ENCODE measurements at places on chromosomes 12 and 14. TPM values are rescaled to one million over a fixed set of nuclear protein-coding genes. Genes with fewer than 3 reads are reported as not detected.

The HSPB8 gene
- 512 TPM for total RNA-seq

The ALKBH2 gene
- total RNA-seq: 6.5 TPM

- H3K4me1 ChIP-seq: peaks cover 10% of the 10 kb centered on the region
- no peaks in the 10 kb centered on the region for H3K27me3 ChIP-seq
- H3K4me3 ChIP-seq: no peak overlapping the region
- peaks cover 100% of the 10 kb centered on the region for H3K36me3 ChIP-seq
Observed at GRCh38 chr12:124347335-124347734, 52.4 kb downstream of the RFLNA start.

DNA sequence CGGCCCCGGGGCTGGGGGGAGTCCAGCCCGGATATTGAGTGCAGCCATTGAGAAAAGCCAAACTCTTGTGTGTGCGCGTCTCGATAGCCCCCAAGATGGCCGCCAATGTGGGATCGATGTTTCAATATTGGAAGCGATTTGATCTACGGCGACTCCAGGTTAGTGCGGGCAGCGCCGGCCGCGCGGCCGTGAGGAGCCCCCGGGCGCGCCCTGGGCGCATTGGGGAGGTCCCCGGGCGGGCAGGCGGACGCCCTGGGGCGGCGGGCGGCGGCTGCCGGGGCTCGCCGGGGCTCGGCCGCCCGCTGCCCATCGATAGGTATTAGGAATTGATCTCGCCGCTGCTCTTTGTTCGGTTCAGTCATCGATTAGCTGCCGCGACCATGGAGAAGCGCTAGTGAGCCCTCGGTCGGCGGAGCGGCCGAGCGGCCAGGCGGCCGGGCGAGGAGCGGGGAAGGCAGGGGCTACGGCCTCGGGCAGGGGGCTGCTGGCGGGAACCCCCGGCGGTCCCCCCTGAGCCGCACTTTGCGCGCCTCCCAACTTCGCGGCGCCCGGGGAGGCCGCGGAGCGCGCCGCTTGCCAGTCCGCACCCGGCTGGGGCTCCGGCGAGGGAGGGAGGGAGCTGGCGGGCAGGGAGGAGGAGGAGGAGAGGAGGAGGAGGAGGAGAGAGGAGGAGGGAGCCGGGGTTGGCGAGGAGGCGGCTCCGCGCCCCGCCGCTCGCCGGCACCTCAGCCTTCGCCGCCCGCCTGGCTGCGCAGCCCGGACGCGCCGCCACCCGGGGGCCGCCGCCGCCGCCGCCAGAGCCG is 113.9 kb upstream of the MYL2 start:
- H3K36me3 ChIP-seq: no peaks in the 10 kb centered on the region
- H3K27ac ChIP-seq: no peak within 1 kb of the TSS
- DNase-seq: no peak
- H3K4me3 ChIP-seq: peak within 1 kb of the TSS; percentile 56

DNA sequence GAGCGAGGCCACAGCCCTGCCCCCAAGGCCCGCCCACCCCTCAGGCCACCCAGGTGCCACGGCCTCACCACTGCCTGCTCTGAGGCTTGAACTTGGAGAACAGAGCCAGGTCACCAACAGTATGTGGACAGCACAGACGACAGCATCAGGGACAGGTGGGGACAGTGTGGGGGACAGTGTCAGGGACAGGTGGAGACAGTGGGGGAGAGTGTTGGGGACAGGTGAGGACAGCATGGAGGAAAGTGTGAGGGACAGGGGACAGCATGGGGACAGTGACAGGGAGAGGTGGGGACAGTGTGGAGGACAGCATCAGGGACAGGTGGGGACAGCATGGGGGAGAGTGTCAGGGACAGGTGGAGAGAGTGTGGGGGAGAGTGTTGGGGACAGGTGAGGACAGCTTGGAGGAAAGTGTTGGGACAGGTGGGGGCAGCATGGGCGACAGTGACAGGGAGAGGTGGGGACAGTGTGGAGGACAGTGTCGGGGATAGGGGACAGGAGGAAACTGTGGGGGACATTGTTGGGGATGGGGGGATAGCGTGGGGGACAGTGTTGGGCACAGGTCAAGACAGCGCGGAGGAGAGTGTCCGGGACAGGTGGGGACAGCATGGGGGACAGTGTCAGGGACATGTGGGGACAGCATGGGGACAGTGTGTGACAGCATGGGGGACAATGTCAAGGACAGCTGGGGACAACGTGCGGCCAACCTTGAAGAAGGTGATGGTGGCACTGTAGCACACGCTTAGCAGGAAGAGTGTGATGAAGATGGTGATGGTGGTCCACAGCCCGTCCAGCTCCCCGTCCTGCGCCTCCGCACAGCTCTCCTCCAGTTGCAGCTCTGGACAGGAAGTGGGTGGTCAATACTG is 114.9 kb downstream of the TMEM121 start:
- DNase-seq: no peak
- H3K27me3 ChIP-seq: no peaks in the 10 kb centered on the region
- no peak overlapping the region for H3K27ac ChIP-seq
- no peaks in the 10 kb centered on the region for H3K4me1 ChIP-seq
- H3K36me3 ChIP-seq: no peaks in the 10 kb centered on the region
- H3K4me3 ChIP-seq: no peak overlapping the region

DNA sequence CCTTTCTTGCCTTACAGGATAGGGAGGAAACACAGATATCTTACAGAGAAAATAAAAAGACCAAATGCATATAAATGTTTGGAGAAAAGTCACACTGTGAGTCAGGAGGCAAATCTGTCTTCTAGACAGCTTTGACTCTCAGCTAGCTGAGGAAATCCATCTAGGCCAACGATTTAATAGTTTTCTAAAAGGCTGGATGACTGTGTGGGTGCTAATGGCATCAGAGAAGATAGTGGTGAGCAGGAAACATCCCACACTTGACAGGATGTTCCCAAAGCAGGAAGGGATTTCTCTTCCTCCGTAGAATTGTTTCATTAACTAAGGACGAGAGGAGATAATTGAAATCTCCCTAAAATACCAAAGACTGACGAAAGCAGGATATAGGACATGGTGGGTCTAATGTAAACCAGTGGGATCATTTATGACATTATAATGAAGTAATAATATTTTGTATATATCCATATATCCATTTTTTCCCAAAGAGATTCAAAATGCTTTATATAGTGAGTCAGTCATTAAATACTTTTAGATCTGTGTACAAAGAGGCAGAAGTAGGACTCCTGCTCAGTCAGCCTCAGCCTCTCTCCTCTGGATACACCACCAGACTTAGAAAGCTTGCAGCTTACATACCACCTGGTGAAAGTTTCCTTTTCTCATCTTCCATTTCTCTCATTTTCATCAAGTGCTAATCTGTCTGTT is 44.3 kb upstream of the PSMA6 start:
- no peaks in the 10 kb centered on the region for H3K36me3 ChIP-seq
- no peak overlapping the region for H3K4me3 ChIP-seq
- H3K4me1 ChIP-seq: no peaks in the 10 kb centered on the region
- no peak overlapping the region for H3K27ac ChIP-seq

DNA sequence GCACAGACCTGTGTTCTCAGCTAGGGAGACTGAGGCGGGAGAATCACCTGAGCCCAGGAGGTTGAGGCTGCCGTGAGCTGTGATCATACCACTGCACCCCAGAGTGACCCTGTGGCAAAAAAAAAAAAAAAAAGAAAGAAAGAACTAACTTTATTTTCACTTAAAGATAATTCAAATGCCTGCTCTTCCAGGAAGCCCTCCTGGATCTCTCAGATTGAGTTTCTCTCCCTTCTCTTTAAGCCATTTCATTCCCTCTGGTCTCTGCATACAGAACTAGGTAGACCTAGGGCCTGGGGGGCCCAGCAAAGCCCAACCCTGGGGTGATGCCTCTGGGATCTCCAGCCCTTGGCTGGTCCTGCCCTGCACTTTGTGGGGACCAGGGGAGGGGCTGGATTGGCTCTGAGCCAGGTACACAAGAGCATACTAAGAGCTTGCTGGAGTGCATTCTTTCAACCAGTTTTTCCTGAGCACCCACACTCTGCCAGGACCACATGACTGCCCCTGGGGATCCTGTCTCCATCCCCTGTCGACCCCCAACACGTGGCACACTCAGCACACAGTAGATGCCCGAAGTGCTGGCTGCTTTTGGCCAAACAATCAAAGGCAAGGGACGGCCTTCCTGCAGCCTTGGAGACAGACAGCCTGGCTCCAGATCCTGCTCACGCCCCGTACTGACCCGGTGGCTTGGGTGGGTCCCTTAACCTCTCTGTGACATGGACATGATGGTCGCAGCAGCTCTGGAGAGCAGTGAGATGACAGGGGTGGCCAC is 52.7 kb downstream of the CYP46A1 start:
- peak overlapping the region; percentile 78 for H3K4me3 ChIP-seq
- H3K4me1 ChIP-seq: peaks cover 99% of the 10 kb centered on the region
- H3K27me3 ChIP-seq: no peaks in the 10 kb centered on the region
- DNase-seq: peak; percentile 64
- H3K27ac ChIP-seq: peak overlapping the region; percentile 94

- H3K4me1 ChIP-seq: peaks cover 14% of the 10 kb centered on the region
- no peak overlapping the region for H3K4me3 ChIP-seq
- no peaks in the 10 kb centered on the region for H3K27me3 ChIP-seq
Observed at GRCh38 chr12:106058256-106059182, 80.2 kb downstream of the NUAK1 start.

DNA sequence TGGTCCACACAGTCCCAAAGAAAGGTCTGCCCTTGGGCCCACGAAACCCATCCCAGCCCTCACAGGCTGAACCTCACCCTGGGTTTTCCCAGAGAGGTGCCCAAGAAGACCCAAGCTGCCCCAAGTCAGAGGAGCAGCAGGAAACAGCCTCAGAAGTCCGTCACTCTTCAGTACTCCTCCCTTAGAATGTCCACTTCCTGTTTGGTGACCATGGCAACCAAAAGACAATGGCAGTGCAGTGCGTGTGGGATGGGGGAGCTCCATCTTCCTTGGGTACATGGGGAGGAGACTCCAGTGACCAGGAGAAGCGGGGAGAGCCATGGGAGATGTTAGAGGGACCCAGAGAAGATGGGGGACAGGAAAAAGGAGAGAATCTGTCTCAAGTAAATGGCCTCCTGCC is 11.3 kb downstream of the SELPLG start:
- no peaks in the 10 kb centered on the region for H3K36me3 ChIP-seq
- peak overlapping the region; percentile 62 for H3K27ac ChIP-seq
- DNase-seq: no peak
- no peaks in the 10 kb centered on the region for H3K27me3 ChIP-seq

DNA sequence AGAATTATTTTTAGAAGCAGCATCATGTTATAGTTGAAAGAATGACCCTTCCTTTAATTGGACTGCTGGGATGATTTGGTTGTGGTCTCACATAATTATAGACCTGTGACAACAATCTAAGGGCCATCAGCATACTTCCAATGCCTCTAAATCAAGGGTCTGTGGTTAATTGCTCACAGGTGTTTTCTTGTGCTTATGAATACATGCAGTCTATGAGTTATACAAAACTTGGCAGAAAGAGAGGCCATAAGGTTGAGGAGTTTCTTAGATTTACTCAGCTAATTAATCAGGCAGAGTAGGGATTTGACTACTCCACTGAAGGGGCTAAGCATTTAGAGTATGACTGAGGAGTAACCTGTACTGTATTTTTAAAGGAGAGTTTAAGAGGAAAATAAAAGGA is 37.0 kb upstream of the FRMD6 start:
- no peak overlapping the region for H3K27ac ChIP-seq
- H3K27me3 ChIP-seq: no peaks in the 10 kb centered on the region
- H3K4me3 ChIP-seq: no peak overlapping the region

- no peaks in the 10 kb centered on the region for H3K4me1 ChIP-seq
- H3K27me3 ChIP-seq: no peaks in the 10 kb centered on the region
- H3K27ac ChIP-seq: no peak overlapping the region
- H3K4me3 ChIP-seq: no peak overlapping the region
Observed at GRCh38 chr14:86652526-86652925, 1122.6 kb downstream of the FLRT2 start.

- no peaks in the 10 kb centered on the region for H3K36me3 ChIP-seq
- no peak for DNase-seq
- H3K27ac ChIP-seq: no peak overlapping the region
- H3K27me3 ChIP-seq: no peaks in the 10 kb centered on the region
- H3K4me1 ChIP-seq: peaks cover 12% of the 10 kb centered on the region
Observed at GRCh38 chr12:19908830-19909229, 459.5 kb upstream of the PDE3A start.

DNA sequence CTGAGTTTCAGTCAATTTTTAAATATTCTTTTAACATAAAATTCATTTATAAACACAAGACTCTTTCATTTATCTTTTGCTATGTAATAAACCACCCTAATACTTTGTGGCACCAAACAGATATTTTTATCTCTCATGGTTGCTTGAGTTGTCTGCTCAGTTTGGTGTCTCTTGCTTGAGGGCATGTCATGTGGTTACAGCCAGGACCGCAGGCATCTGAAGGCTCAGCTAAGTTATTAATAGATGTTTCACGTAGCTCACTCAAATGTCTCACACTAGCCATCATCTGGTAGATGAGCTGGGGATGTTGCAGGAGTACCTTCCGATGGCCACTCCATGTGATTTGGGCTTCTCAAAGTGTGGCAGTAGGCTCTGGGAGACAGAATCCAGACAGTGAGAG is 597.8 kb downstream of the ETNK1 start:
- H3K36me3 ChIP-seq: no peaks in the 10 kb centered on the region
- H3K4me1 ChIP-seq: peaks cover 11% of the 10 kb centered on the region
- H3K27ac ChIP-seq: no peak overlapping the region
- no peaks in the 10 kb centered on the region for H3K27me3 ChIP-seq
- H3K4me3 ChIP-seq: no peak overlapping the region

GRCh38 chr12:53601296-53601847 is 24.8 kb downstream of the ATF7 start:
- H3K27ac ChIP-seq: peak overlapping the region; percentile 84
- no peaks in the 10 kb centered on the region for H3K27me3 ChIP-seq
- DNase-seq: no peak
- peak overlapping the region; percentile 40 for H3K4me3 ChIP-seq
- H3K4me1 ChIP-seq: peaks cover 83% of the 10 kb centered on the region

- H3K27ac ChIP-seq: no peak overlapping the region
- H3K27me3 ChIP-seq: no peaks in the 10 kb centered on the region
- H3K36me3 ChIP-seq: no peaks in the 10 kb centered on the region
- no peaks in the 10 kb centered on the region for H3K4me1 ChIP-seq
- H3K4me3 ChIP-seq: no peak overlapping the region
Observed at GRCh38 chr14:57352396-57353170, 37.8 kb upstream of the NAA30 start.

DNA sequence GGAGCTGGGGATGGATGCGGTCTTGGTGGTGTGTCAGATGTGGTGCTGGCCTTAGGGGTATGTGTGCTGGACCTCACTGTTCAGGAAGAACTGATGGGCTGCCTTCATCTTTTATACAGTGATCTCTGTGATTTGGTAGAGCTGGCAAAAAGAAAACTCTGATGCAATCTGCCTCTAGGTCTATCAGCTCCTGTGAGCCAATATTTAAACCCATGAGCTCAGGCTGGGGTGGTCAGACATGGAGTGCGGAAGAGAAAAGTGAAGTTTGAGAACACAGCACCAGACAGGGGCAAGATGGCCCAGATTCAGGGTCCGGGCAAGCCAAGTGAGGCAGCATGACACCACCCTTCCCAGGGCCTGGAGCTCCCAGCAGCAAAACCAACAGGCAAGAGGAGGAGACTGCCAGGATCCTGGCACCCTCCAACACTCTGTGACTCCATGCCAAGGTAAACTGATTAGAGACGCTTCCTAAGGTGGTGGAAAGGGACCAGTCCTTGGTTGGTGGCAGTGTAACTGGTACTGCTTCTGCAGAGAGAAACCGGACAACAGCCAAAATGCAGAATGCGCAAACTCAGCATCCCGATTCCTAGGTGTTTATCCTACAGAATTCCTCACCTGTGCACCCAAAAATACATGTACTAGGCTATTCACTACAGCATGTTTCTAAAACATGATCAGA is 82.3 kb downstream of the CHGA start:
- H3K4me1 ChIP-seq: peaks cover 76% of the 10 kb centered on the region
- no peak overlapping the region for H3K4me3 ChIP-seq
- no peaks in the 10 kb centered on the region for H3K36me3 ChIP-seq
- peak overlapping the region; percentile 87 for H3K27ac ChIP-seq
- no peak for DNase-seq
- no peaks in the 10 kb centered on the region for H3K27me3 ChIP-seq

Data from left ventricle myocardium inferior (tissue), 1 donor.